ENCODE measurements at places on chromosomes 7 and 10. TPM values are rescaled to one million over a fixed set of nuclear protein-coding genes. Genes with fewer than 3 reads are reported as not detected.

PDZD8 gene
- 84.7 TPM for total RNA-seq

CCDC172 gene
- total RNA-seq: not detected

RBP4 gene
- not detected for total RNA-seq

AMPH gene
- total RNA-seq: 0.25 TPM

GRID2IP gene
- not detected for total RNA-seq

LRRC17 gene
- 6.2 TPM for total RNA-seq

HACD1 gene
- total RNA-seq: 16.6 TPM

SLC18A3 gene
- not detected for total RNA-seq

OR2A1 gene
- not detected for total RNA-seq

GDF2 gene
- not detected for total RNA-seq

MRPS16 gene
- total RNA-seq: 71.9 TPM

PNLIPRP1 gene
- not detected for total RNA-seq

ASAH2 gene
- total RNA-seq: 0.29 TPM

AOAH gene
- 4.4 TPM for total RNA-seq

NPFFR1 gene
- 0.04 TPM for total RNA-seq

IMPDH1 gene
- total RNA-seq: 47.6 TPM

CRTAC1 gene
- 3.2 TPM for total RNA-seq

KCND2 gene
- total RNA-seq: 0.27 TPM

PRPS1L1 gene
- total RNA-seq: not detected

DNAH11 gene
- not detected for total RNA-seq

CAMK2B gene
- 0.68 TPM for total RNA-seq

NKX1-2 gene
- total RNA-seq: not detected

GPER1 gene
- total RNA-seq: 0.55 TPM

CYP17A1 gene
- total RNA-seq: 0.07 TPM

BMI1 gene
- total RNA-seq: 54.6 TPM

FXYD4 gene
- total RNA-seq: not detected

PHTF2 gene
- 8.1 TPM for total RNA-seq

SFTPD gene
- total RNA-seq: not detected

RAMP3 gene
- not detected for total RNA-seq

FAM25A gene
- not detected for total RNA-seq

PLEKHS1 gene
- total RNA-seq: not detected

LRIT1 gene
- total RNA-seq: not detected

PDZD7 gene
- 3.5 TPM for total RNA-seq

CREB5 gene
- total RNA-seq: 27.9 TPM

C10orf62 gene
- not detected for total RNA-seq

SLC25A13 gene
- 44.0 TPM for total RNA-seq
